ENCODE measurements at places on chromosomes 1 and 21. TPM values are rescaled to one million over a fixed set of nuclear protein-coding genes. Genes with fewer than 3 reads are reported as not detected.

- DNase-seq: no peak
These were observed 97.4 kb upstream of the TMPRSS2 start for GRCh38 chr21:41605178-41605933.

GRCh38 chr1:39046613-39047210 lies 20.6 kb downstream of the NDUFS5 start:
- DNase-seq: no peak

GRCh38 chr1:177346790-177347359 lies 176.1 kb downstream of the BRINP2 start:
- DNase-seq: no peak

The CDA gene
- total RNA-seq: 44.6 TPM

The OR2C3 gene
- not detected for total RNA-seq

GRCh38 chr21:45829668-45830067 lies 151.9 kb upstream of the COL6A1 start:
- DNase-seq: no peak

GRCh38 chr21:45799765-45800338 lies 156.3 kb downstream of the PCBP3 start:
- no peak for DNase-seq

DNA sequence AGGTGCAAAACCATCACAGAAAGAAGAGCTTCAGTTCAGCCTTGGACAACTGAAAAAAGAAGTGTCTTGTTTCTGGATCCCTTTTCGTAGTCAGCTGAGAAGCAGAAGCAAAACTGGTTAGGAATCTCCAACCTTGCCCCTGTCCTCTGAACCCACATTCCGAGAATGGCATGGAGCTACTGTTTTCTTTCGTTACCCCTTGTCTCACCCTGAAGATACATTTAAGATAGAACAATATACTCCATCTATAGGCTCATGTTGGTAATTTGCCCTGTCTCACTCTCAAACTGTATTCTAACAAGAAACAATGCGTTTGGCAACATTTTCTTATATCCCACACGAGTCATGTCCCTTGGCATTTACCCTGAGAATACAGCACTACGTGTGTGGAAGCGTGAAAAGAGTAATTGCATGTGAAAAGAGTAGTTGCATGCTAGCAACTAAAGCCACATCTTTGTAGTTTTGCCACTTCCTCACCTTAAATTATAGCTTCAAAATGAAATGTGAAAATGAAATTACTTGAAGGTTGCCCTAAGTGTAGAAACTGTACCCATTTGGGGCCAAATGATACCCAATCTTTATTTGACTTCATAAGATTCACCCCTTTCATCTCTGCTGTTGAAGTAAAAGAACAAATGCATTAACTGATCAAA lies 5.3 kb downstream of the SLAMF7 start:
- DNase-seq: no peak

GRCh38 chr1:44693900-44694299 lies 19.4 kb downstream of the ARMH1 start:
- DNase-seq: no peak

DNA sequence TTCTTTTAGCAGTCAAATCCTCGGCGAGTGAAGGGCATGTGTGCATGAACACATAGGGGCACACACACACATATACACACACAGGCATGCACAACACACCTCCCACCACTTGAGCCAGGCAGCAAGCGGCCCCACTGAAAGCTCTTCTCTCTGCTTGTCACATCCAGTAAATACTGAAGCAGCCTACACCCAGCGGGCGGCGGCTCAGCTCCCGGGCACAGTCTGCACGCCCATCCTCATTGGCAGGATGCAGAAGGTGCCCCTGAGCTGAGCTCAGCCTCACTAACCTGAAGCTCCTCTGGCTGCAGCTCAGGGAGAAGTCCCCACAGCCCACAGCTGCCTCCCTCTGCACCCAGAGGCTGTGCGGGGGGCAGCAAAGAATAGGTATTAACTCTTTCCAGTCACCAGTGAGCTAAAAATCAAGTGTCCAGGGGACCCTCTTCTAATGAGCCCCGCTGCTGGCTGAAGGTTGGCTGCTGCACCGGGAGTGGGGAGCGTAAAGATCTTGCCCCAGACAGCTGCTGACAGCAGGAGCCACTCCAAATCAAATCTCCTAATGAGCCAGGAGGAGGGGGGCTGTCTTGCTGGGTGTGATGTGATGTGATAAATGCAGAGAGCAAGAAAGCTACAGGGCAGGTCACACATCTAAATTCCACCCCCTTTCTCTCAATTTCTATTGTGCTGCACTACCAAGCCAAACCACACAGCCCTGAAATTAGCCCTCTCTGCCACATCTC lies 12.5 kb downstream of the RGS8 start:
- DNase-seq: no peak

DNA sequence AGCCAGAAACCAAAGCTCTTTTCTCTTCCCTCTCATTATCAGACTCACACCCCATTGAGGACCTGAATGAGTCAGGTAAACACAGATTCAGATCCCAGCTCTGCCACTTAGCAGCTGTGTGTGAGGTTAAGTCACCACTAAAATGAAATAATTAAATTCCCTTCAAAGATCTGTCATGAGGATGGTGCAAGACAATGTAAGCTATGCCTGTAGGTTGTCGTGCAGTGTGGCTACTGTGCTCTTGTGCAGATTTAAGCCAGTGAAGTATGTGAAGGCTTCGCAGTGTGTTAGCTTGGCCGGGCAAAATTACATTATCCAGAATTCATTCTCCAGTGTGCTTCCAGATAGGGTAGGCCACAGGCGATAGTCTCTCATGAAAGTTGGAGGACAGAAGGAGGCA lies 13.6 kb downstream of the UBL4B start:
- no peak for DNase-seq

- DNase-seq: no peak
These were observed 5.5 kb downstream of the RCAN1 start for GRCh38 chr21:34609244-34609932.

GRCh38 chr1:202844259-202844658 lies 33.5 kb downstream of the PCAT6 start:
- DNase-seq: no peak

GRCh38 chr1:156121457-156121856 lies 6.9 kb downstream of the LMNA start:
- no peak for DNase-seq

DNA sequence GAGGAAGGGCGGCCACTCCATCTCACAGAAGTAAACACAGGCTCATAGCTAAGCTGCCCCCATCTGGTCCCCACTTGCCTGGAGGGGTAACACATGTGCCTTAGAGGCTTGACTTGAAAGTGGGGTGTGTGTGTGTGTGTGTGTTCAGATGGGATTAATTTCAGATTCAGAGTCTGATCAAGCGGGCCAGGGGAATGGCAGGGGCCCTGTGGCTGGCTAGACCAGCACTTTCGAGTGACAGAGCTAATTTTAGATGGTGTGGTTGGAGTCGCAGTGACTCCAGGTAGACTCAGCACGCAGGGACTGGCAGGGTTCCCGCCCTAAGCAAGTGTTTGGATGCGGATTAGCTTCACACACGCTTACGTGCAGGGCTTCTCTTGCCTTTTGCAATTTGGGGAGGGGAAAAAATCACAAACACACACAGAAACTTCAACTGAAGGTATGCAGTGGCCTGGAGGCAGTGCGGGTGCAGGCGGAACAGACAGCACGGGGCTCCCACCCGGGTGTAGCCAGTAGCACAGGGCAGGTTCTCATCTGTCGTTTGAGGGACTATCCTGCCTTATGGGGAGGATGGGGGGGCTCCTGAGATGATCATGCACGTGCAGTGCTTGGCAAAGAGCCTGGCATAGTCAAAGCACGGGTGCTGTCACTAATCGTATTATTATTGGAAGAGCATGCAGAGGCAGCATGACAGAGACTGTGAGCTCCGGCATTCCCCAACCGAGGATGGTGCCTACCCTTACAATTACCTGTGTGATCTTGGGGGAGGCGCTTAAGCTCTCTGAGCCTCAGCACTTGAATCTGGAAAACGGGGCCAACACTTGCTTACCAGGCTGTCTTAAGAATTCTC lies 1.3 kb downstream of the EDN2 start:
- no peak for DNase-seq

- no peak for DNase-seq
These were observed 2.0 kb downstream of the ZMYM6 start for GRCh38 chr1:35029761-35030160.

- DNase-seq: no peak
These were observed 8.0 kb upstream of the TMEM61 start for GRCh38 chr1:54972436-54972835.

DNA sequence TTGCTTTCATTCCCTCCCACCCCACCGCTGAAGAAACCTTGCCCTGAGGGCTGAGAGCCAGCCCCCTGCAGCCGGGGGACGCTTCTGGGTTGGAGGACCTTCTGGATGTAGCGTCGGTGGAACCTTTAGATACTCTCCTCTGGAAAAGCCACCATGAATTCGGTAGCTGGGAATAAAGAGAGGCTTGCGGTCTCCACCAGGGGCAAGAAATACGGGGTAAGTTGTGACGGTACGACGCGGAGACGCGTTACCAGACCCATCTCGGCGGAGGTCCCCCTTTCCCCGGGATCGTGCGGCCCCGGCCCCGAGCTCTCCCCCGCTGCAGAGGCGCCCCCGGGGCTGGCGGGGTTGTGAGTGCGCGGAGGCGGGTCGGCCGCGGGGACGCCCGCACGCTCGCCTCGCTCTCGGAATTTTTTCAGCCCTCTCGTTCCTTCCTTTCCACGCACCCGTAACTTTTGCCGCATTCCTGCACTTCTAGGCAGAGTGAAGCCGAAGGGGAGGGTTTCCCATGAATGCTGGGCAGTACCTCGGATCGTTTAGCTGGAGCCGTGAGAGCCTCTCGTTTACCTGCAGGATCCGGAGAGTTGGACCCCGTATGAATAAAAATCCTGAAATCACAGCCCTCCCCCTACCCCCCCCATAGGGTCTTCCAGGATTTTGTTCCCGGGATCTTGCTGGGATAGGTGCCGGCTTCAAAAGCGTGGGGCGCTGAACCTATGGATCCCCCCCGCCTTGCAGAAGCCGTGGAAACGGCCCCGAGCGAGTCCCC lies 671 bp downstream of the KIF26B start:
- no peak for DNase-seq

The TSPAN1 gene
- total RNA-seq: 8.0 TPM

DNA sequence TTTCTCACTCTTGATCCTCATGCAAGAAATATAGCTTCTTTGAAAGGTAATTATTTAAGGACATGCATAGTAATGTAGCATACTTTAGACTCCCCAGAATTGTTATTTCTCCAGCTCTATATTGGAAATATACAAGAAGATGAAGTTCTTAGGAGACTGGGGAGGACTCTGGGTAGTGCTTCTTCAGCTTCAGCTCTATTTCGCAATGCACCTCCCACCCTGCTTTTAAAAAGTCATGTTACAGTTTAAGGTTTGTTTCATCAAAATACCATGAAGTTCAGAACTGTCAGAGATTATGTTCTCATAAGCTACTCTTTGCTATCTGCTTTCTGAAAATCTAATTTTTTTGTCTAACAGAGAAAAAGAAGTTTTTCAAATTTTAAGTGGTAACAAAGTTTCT lies 586.2 kb upstream of the ADGRL4 start:
- DNase-seq: no peak

DNA sequence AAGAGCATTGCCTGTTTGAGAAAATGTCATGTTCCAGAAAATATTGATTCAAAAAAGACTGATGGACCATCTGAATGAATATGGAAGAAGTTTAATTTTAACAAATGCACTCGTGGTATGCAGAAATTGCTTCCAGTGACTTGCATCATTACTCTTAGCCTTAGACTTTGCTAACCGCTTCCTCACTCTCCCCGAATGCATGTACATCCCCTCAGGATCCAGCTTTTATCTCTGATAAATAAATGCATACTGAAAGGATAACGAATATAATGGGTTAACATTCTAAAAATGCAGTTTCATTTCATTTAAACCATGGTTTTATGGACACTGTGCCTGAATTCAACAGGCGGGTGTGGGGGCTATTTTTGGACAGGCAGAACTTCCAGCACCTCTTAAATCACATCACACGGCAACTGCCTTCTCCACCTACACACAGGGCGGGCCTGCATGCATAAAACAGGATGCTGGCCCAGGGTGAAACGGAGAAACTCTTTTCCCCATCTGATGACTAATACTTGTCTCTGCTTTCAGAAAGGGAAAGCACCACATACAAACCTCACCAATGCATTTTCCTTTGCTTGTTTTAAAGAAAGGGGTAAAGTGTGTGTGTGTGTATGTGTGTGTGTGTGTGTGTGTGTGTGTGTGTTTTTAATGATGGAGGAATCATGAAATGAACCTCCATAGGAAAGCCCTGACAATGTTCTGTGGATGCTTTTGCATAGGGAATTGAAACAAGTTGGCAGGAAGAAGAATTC lies 48.7 kb downstream of the SPAG17 start:
- no peak for DNase-seq

- no peak for DNase-seq
These were observed 58.9 kb upstream of the ADARB1 start for GRCh38 chr21:45015469-45015860.

The C8A gene
- not detected for total RNA-seq

GRCh38 chr21:30194701-30195299 lies 21.1 kb downstream of the CLDN8 start:
- DNase-seq: no peak

GRCh38 chr21:39115576-39116235 lies 67.5 kb downstream of the PSMG1 start:
- no peak for DNase-seq

- no peak for DNase-seq
These were observed 10.7 kb downstream of the PCAT6 start for GRCh38 chr1:202821467-202821866.

DNA sequence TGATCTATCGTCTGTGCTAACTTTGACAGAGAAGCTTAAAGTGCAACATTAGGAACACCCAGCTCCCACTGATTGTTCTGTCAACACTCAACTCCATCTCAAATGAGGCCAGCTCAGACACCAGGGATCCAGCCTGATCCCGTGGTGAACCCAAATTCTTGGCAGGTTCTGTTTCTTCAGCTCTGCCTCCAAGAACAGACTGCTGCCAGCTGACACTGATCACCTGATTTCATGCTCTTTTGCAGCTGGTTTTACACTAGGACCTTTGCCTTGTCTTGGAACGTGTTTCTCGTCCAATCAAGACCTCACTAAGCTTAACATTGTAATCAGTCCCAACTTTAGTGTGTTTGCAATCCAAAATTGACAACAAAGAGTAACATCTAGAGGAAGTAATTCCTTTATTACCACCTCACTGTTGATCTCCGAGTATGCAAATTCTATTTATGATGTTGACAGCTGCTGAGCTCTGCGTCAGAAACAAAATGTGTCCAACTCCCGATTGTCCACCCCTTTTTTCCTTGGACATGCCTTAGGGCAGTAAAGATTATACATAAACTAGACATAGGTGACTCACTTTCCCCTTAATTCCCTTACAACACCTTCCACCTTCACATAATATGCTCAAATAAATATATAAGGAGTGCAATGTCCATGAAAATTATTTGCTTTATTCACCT lies 1.6 kb upstream of the HYI start:
- DNase-seq: no peak

- no peak for DNase-seq
These were observed 7.9 kb downstream of the UTP11 start for GRCh38 chr1:38020396-38020795.

The NR0B2 gene
- total RNA-seq: not detected

GRCh38 chr1:179632868-179633267 lies 41.2 kb downstream of the TDRD5 start:
- DNase-seq: no peak

Data from esophagus squamous epithelium (tissue), 5 donors.